ENCODE measurements at places on chromosomes 16 and 17.

DNA sequence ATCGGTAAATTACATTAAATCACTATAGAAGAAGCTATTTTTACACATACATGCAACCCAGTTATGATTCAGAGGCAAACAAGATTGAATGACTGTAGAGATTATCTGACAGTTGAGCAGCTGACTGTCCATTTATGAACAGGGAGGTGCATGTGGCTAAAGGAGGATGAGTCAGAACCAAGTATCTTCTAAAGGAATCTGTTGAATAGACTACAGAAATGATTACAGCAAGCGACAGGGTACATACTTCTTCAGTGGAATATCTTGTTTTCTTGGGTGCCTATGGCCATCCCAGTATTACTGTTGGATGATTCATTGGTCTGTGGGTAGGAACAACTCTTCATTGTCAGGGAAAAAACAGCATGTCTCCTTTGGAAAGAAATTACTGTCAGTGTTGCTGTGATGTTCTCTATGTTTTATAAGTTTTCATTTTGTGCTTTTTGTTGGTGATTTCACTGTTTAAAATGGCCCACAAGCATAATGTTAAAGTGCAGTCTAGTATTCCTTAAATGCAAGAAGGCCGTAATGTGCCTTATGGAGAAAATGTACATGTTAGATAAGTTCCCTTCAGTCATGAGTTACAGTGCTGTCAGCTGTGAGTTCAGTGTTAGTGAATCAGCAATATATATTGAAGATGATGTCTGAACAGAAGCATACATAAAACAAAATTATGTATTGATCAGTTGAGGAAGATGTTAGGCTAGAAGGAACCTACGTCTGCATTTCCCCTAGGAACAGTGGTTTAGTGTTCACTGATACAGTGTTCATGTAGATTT is 27.0 kb downstream of the CBFB start:
- DNase-seq = no peak

GRCh38 chr16:72836181-72836580 is 211.7 kb downstream of the ZFHX3 start:
- no peak for DNase-seq

GRCh38 chr16:86625821-86626220 is 47.5 kb downstream of the FOXL1 start:
- no peak for DNase-seq

DNA sequence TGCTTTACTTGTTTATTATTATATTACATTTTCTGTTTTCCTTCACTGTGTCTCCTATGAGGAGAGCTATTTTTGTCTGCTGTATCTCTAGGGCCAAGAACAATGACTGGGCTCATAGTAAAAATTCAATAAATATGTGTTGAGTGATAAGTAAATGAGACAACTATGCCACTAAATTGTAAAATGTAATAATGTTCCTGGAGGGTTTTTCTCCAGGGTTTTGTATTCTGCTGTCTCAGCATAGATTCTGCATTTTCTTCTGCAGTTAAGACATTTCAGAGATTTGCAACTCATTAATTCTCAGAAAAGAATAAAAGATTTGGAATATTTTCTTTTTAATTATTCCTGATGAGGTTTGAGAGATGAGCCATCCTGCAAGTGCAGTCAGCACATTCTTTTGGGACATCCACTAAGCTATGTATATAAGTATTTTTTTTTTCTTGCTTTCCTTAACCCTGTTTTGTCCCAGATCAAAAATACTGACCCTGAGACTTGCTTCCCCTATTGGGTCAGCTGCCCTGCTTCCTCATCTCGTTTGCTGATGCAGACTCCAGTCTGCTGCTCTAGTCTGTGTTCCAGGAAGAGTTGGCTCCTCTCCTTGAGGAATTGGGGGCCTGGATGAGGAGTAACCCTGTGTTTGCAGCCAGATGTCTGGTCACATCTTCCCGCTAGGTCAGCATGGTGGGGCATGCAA is 122.9 kb downstream of the ABCA8 start:
- DNase-seq = no peak

- DNase-seq = no peak
Observed at GRCh38 chr16:17171250-17172143, 299.3 kb downstream of the XYLT1 start.

DNA sequence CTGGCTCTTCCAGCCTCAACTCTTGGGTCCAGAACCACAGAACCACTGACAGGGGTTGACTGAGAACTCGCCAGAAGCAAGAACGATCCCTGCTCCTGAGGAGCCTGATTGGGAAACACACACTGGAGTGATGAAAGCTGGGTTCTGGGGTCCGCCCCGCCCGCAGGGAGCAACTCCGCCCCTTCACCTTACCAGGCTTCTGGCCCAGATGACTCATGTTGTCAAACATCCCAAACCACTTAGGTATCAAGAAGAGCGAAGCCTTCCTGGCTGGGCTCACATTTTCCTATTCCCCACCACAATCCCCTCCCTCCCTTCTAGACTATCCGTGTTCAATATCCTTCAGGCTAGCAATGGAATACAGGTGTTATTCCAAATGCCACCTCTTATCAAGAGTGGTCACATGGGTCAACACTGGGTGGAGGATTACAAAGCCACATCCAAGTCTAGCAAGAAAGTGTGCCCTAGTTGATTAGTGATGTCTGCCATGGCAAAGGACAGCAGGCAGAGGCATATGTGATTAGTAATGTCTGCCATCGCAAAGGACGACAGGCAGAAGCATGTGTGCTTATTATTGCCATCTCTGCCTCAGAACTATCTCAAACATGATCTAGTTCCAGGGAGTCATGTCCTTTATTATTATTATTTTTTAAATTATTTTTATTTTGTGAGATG is 70.5 kb downstream of the TIMM22 start:
- DNase-seq = no peak

- DNase-seq = no peak
Observed at GRCh38 chr16:23771642-23772041, 16.8 kb downstream of the CHP2 start.

DNA sequence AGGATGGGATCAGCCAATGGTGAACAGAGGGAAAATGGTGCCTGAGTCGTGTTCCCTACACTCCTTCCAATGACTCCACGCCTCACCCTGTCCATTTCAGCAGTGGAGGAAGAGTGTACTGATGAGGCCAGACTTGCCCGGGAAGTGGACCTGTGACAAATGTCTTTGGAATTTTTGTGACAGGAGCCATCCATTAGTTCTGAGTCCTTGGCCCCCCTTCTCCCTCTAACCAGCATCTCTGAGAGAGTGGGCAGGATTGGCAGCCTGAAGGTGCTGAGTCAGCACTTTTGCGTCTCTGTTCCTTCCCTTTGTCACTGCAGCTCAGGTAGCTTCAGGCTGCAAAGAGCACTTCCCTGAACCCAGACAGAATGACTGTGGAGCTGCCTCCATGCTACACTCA is 30.8 kb downstream of the BEAN1 start:
- no peak for DNase-seq

GRCh38 chr17:48618256-48618896 is 3.3 kb upstream of the HOXB8 start:
- DNase-seq = peak; percentile 76

DNA sequence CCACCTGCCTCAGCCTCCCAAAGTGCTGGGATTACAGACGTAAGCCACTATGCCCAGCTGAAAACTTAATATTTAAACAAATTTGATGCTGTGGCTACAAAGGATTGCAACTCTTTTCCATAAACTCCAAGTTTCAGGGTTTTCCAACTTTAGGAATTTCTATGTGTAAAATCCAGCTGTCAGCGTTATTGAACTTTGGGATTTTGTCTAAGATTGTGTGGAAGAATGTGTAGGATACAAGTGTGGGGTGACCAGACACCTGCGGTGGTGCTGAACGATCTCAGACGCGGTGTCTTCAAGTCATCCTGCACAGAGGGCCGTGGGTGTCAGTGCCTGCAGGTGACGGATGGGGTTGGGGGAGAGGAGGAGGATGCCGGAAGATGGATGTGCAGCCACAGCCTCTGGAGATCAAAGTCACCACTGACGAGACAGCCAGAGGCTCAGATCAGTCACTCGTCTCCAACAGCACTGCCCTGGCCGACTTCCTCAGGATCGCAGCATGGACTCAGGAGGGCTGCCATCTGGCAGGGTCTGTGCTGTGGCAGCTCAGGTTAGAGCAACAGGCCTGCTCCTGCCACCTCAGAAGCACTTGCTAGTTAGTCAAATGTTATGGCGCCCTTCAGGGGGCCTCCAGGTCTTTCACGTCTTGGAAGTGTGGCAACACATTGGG is 13.0 kb downstream of the ACSF3 start:
- peak; percentile 93 for DNase-seq

DNA sequence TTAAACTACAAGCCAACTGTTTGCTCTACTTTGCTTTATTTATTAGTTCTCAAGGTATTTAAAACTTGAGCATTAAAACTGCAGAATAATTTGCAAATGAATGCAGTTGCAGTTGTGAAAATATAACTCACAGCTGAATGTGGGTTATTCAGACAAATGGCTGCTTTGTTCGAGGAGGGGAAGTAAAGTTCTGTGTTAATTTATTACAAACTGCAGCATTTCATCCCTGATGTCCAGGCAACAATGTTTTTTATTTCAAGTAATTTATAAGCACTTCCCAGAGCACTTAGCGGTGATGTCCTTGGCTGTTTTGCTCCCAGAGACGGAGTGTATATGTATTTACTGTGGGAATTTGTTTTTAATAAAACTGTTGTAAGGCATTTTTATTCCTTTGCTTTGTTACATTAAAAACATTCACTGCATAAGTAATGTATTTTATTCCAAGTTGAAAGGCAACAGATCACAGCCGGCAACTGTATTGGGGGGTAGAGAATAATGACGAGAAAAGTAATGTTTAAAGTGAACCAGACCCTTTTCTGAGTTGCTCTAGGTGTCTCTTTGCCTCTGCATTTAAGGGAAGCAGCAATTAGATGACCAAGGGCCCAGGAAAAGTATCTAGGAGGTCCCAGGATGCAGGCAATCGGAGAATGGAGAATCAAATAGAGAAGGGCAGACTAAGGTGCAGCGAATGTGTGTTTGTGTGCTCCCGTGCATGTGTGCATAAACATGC is 291.2 kb upstream of the SALL1 start:
- no peak for DNase-seq

DNA sequence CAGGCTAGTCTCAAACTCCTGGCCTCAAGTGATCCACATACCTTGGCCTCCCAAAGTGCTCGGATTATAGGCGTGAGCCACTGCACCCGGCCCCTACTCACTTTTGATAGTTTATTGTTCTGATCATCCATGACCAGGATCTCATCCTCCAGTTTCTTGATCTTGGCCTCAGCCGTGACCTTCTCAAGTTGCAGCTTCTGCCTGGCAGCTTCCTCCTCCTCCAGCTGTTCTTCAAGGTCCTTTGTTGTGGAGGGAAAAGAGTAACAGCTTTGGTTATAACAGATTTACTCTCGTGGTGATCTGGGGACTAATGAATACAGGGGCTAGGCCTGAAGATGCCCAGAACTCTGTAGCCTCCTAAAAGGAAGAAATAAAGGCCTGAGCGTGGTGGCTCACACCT is 89.9 kb downstream of the NDE1 start:
- no peak for DNase-seq

DNA sequence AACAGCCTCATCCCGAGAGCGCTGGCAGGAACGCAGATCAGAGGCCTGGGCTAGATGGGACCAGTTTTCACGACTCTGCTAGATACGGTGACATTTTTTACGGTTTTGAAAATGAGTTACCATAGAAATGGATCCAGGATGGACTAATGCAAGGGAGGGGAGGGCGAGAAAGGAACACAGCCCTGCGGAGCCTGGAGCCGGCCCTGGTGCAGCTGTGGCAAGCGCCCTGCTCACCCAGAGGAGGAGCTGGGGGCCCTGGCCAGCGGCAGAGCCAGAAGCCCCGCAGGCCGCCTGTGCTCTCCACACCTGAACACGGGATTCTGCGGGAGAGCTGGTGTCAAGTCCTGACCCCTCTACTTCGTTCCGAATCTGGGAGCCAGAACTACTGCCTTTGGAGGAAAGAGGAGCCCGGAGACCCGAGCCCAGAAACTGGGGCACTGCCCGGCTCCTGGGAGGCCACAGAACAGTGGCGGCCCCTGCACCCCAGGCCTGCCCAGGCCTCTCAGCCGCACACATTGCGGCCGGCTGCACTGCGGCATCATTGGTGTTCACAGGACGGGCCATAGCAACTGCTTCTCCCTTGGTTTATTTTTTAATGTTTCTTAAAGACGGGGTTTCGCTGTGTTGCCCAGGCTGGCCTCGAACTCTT is 88.6 kb upstream of the CHMP6 start:
- no peak for DNase-seq
